Amniotic epithelial cell (primary cell): ENCODE measurements at places on chromosomes 4 and X.
A peak's percentile ranks its signal among the peaks of the same experiment; 100 is the strongest.

DNA sequence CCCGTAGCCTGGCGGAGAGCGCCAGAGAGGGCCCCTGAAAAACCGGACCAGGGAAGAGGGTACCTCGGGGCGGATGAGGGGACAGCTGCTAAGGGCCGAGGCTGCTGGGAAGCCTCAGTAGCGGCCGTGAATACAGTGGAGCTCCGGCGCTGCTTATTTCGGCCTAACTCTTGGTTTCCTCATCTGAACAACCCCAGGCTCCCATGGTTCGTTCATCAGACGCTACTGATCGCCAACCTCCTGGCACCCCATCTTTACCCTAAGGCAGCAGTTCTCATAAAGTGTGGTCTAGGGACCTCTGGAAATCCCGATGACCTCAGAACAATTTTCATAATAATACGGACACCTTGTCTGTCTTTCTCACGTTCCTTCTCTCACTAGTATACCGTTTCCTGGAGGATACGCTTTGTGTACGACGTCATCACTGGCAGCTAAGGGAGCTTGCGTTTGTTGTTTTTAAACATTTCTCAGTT lies 645 bp upstream of the RAB28 start:
- peak; percentile 44 for DNase-seq

DNA sequence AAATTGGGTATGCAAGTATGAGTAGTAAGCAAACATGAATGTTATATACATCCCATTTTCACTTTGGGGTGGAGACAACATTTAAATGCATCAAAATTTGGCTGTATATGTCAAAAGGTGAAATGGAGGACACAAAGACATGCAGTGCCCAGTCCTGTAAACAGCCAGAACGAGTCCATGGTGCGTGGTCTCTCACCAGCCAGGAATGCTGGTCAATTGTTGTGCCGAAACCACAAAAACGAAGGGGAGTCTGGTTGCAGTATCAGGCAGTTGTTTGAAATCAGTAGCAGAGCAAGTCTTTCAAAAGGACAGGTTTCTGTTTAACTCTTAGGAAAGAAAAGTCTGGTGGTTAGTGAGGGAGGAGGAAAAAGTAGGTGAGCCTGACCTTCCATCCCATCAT lies 22.3 kb upstream of the RNF150 start:
- peak; percentile 82 for DNase-seq

DNA sequence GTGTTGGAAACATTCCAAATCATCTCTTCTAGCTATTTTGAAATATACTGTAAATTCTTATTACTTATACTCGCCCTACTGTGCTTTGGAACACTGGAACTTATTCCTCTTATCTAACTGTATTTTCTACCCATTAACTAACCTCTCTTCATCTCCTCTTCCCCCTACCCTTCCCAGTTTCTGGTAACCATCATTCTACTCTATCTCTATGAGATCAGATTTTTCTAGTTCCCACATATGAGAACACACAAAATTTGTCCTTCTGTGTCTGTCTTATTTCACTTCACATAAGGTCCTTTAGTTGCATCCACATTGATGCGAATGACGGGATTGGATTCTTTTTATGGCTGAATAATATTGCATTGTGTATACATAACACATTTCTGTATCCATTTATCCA lies 1003.8 kb upstream of the INTU start:
- DNase-seq, result no peak

- peak; percentile 11 for DNase-seq
These were observed 46.8 kb upstream of the TMPRSS11F start for GRCh38 chr4:68176500-68176899.

GRCh38 chr4:86531440-86531839 lies 62.7 kb upstream of the PTPN13 start:
- DNase-seq, result no peak

GRCh38 chr4:139208404-139208945 lies 31.5 kb upstream of the ELF2 start:
- DNase-seq, result peak; percentile 97

- DNase-seq, result no peak
These were observed 405.8 kb upstream of the HTR2C start for GRCh38 chrX:114178126-114178525.

GRCh38 chrX:12770440-12770839 lies 20.8 kb upstream of the PRPS2 start:
- DNase-seq, result peak; percentile 17

GRCh38 chr4:178415925-178416324 lies 973.7 kb upstream of the AGA start:
- no peak for DNase-seq

DNA sequence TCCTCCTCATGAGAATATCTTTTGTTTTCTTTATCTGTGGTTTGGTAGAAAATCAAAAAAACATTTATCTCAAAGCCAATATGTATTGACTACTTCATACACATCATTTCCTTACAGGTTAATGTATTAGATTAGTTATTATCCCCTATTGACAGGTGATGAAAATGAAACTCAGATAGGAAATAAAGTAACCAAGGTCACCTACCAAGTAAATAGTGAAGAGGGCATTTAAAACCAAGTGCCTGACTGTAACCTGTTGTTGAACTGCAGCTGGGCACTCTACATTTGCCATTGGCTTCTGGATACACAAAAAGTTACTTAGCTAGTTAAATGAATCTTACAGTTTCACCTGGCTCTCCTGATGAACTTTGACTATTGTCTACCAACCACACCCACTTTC lies 41.4 kb upstream of the CTSO start:
- no peak for DNase-seq

DNA sequence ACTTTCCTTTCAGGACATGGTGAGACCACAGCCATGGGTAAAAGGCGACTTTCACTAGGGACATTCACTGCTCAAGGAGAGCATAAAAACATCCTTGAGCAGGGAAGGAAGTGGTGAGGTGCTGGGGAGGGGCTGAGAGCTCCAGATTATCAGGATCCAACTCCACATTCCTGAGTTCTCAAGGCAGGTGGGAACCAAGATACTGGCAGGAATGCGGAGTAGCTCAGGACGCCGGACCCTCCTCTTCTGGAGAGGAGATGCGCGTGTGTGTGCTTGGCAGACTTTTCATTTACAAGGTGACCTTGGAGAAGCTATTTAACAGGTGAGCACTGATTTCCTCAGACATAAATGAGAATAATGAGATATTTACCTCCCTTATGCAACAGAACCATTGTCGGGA lies 41.3 kb upstream of the TXK start:
- DNase-seq, result no peak

- DNase-seq, result no peak
These were observed 23.1 kb downstream of the SETD7 start for GRCh38 chr4:139532947-139533346.

DNA sequence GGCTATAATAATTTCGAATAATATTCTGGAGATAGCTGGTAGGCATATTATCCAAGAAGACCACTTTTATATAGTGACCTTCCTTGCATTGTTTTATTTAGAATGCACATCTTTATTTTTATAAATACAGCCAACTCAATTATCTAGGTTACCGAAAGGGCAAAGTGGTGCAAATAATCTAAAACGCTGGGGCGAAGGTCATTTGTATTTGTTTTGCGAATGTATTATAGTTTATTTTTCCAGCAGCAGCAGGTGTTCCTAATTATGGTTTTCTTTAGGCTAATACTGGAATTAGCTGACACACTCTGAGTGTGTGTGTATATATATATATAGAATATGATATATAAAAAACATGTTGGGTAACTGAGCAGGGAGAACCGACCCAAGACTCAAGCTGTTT lies 48.1 kb upstream of the RAP2C start:
- DNase-seq, result no peak

GRCh38 chr4:26931966-26932365 lies 71.3 kb downstream of the STIM2 start:
- DNase-seq, result peak; percentile 77

DNA sequence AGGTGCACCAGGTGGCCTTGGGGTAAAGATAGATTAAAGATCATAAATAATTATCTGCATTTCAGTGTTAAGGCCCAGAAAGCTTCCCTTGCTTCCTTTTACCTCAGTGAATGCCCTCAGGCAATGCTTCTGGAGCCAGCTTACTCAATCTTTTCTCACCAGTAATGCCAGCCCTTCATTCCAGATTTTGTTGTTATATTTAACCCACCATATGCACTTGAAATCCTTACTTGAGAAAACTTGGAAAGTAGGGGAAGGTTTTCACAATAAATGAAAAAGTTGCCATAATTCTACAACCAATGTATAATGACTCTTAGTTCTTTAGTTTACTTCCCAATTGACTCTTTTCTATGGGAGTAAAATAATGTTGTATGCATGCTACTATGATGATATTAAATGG lies 17.1 kb upstream of the PBDC1 start:
- no peak for DNase-seq

DNA sequence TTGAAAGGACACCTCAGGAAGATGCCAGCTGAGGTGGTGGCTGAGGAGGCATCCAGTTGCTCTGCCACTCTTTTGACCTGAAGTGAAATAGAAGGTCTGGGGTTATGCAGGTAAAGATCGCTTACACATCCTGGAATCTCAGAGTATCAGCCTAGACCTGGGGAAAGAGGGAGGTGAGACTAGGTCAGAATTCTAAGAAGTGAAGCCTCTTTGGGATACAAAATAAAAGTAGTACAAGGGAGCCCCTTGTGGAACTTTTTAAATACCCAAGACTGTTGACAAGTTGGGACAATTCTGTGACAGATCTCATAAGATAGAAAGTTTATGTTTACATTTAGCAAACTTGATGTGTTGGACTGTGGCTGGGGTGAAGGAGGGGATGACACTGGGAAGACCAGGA lies 263.1 kb downstream of the SPRY1 start:
- no peak for DNase-seq

DNA sequence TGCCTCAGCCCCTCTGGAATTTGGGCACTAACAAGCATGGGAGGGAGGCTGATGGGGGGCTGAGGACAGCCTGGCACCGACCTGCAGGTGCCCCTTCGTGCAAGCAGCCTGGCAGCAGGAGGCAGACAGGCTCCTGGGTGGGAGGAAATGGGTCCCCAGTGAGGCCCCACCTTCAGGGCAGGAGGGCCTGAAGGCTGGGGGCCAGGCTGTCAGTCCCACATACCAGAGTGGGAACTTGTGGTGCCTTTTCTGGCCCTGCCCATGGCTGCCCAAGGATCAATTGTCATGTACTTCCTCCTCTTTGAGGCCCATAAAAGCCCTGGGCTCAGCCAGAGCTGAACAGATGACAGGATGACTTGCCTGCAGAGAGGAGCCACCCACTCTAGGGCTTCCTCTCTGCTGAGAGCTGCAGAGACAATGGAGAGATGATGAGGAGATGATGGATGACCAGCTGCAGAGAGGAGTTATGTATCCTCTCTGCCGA lies 141.0 kb downstream of the PDHA2 start:
- no peak for DNase-seq

GRCh38 chrX:124045109-124045508 lies 83.6 kb downstream of the STAG2 start:
- DNase-seq, result peak; percentile 38

- DNase-seq, result no peak
These were observed 35.2 kb upstream of the LNX1 start for GRCh38 chr4:53626491-53626890.

GRCh38 chr4:82851885-82852750 lies 38.8 kb downstream of the SEC31A start:
- peak; percentile 55 for DNase-seq

GRCh38 chrX:63282828-63283227 lies 68.3 kb downstream of the SPIN4 start:
- no peak for DNase-seq

DNA sequence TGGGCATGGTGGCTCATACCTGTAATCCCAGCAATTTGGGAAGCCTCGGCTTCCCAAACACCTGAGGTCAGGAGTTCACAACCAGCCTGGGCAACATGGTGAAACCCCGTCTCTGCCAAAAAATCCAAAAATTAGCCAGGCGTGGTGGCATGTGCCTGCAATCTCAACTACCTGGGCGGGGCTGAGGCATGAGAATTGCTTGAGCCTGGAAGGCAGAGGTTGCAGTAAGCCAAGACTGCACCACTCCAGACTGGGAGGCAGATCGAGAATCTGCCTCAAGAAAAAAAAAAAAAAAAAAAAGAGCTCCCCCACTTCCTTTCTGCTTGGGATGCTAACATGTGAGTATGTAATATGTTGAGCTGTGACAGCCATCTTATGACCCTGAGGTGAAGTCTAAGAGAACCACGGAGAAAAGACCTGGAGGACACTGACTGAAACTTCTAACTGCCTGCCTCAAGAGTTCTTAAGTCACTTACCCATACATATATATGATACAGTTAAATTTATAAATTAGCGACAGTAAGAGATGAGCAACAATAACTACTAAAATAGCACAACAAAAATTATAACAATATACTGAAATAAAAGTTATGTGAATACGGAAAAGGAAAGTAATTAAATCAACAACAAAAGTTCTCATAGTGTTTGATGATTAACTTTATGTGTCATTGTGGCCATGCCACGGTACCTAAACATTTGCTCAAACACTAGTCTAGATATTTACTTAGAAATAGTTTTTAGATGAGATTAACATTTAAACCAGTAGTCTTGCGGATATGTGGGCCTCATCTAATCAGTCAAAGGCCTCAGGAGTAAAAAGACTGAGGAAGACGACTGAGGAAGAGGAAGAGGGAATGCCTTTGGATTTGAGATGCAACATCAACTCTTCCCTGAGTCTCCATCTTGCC lies 178.3 kb downstream of the OPHN1 start:
- DNase-seq, result no peak

DNA sequence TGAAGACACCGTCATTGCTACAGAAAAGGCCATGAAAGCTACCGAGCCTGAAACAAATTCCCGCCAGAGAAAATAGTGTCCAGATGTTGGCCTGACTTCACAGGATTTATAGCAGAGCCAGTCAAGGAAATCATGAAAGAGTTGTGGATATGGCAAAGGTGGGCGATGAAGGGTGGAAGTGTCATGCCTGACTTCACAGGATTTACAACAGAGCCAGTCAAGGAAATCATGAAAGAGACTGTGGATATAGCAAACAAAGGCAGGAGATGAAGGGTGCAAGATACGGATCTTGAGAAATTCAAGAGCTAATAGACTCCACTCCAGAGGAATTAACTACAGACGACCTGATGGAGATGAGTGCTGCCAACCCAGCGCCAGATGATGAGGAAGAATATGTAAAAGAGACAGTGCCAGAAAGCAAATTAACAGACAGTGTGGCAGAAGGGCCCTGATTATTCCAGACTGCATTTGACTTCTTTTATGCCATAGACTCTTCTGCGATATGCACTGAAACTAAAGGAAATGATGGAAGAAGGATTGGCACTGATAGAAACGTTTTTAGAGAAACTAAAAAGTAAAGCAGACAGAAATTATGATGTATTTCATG lies 17.2 kb downstream of the TRMT44 start:
- DNase-seq, result no peak
